ENCODE measurements at places on chromosomes 11 and 22.
A peak's percentile ranks its signal among the peaks of the same experiment; 100 is the strongest.

DNA sequence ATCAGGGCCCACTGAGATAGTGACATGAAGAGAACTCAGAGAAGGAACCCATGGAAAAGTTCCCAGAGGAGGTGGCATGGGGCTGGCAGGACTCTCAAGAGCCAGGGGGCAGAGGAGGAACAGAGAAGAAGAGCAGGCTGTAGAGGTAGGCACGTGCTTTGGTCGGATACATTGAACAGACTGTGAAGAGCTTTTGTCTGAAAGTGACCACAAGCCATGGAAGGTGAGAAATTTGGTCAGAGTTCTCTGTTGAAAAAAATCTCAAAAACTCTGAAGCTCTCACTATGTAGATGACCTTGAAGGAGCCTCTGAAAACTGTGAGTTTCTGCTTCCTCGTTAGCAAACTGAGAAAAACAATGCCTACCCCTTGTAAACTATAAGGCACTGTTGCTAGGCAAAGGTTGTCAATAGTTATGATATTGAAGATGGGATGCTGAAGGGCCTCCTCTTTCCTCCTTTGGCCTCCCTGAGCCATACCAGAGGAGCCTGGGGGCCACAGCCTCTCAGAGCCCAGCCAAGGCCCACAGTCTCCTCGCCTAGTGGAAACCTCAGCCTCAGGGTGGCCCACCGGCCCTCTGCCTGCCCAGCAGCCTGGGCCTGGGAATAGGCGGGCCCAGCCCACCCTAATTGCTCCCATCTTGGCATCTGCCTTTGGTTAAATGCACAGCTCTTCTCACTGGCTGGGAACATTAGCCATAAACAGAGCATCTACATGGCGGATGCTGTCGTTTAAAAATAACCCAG, 415.7 kb downstream of the SOX6 start:
- DNase-seq, result no peak

- no peak for DNase-seq
Observed at GRCh38 chr11:119089319-119089718, 4.6 kb downstream of the HMBS start.

- no peak for DNase-seq
Observed at GRCh38 chr11:26072614-26073153, 259.2 kb upstream of the ANO3 start.

GRCh38 chr11:83061883-83062282, 9.8 kb downstream of the RAB30 start:
- DNase-seq, result peak; percentile 62

GRCh38 chr22:17199003-17199731, 20.1 kb downstream of the ADA2 start:
- DNase-seq, result no peak

GRCh38 chr11:116576526-116576925, 196.3 kb downstream of the BUD13 start:
- no peak for DNase-seq

- DNase-seq, result no peak
Observed at GRCh38 chr11:44651535-44652155, 75.1 kb upstream of the TSPAN18 start.

DNA sequence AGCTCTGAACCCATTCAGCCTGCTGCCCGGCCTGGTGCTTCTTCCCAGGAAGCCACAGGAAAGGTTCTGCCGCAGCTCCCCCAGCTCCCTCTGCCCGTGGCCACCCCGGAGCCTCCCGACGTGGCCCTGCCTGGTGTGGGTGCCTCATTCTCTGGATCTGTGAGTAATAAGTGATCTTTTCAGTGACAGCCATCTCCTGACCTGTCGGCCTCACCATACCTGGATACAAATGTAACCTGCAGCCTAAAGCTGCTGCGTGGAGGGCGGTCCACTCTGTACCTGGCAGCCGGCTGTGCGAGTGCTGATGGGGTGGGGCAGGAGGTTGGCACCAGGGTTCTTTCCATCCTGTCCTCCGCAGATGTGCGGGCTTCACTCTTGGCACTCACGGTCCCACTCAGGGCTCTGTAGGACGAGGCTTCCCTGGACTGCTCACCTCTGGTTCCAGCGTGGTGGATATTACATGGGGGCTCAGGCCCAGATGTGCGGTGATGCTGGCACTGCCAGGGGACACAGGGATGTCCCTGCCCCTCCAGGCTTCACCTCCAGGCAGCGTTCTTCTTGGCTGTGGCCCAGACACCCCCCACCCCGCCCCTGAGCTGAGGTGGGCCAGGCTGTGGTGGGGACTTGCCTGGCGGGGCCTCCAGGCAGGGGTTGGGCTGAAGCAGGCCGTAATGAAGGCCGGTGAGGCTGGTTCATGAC, 748.5 kb downstream of the BRD1 start:
- no peak for DNase-seq

- no peak for DNase-seq
Observed at GRCh38 chr11:17414317-17414737, 25.9 kb upstream of the KCNJ11 start.

- no peak for DNase-seq
Observed at GRCh38 chr11:123373754-123374621, 56.1 kb upstream of the GRAMD1B start.

GRCh38 chr11:70885281-70886231, 366.8 kb downstream of the SHANK2 start:
- DNase-seq, result no peak

DNA sequence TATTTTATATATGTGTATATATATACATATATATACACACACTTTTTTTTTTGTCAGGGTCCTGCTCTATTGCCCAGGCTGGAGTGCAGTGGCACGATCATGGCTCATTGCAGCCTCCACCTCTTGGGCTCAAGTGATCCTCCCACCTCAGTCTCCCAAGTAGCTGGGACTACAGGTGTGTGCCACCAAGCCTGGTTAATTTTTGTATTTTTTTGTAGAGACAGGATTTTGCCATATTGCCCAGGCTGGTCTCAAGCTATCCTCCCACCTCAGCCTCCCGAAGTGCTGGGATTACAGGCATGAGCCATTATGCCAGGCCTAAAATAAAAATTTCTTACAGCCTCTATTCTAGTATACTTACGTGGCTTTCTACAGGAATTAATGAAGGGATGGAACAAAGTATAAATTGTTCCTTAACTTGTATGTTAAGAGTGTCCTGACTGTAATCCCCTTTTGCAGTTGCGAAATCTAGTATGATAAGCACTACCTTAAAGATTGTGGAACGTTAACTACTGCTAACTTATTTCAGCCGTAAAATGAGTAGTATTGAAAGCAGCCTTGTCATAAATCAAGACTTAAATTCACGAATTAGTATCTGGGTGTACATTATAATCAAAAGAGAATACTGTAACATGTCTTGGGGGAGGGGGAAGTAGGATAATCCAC, 2.1 kb downstream of the TRAF6 start:
- no peak for DNase-seq

DNA sequence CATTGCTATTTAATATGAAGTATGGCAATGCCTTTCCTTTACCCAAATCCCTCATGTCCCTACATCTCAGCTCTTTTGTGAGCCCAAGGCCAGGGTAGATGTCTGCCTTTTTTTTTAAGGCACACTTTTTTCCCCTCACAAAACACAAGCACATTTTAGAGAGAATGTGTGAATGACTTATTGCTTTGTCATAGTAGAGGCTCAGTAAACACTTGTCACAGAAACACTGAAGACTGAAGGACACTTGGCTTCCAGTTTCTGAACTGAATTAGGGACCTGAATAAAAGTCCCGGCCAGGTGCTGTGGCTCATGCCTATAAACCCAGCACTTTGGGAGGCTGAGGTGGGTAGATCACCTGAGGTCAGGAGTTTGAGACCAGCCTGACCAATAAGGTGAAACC, 2.9 kb upstream of the SCGB2A2 start:
- DNase-seq, result no peak

DNA sequence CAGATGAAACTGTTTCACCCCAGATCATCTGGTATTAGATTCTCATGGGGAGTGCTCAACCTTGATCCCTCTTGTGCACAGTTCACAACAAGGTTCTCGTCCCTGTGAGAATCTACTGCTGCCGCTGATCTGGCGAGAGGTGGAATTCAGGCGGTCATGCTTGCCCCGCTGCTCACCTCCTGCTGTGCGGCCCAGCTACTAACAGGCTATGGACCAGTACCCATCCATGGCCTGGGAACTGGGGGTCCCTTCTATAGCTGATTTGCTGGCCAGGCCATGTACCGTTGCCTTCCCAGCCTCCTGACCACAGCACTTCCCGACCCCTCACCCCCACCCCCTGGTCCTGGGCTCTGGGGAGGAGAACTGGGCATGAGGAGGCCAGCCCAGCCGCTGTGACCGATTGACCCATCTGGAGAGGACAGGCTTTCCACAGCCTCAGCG, 2.6 kb downstream of the PHLDA2 start:
- no peak for DNase-seq

DNA sequence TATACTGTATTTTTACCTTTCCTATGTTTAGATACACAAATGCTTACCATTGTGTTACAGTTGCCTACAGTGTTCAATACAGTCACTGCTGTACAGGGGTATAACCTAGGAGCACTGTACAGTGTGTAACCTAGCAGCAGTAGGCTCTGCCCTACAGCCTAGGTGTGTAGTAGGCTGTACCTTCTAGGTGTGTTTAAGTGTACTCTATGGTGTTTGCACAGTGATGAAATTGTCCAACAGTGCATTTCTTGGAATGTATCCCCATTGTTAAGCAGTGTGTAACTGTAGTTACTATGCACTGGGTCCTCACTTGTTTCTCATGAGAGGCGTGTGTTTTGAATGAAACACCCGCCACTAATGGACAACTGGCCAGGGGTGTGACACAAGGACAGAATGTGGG, 269.0 kb downstream of the OPCML start:
- DNase-seq, result no peak

GRCh38 chr22:25109878-25110595, 89.6 kb upstream of the CRYBB3 start:
- no peak for DNase-seq

DNA sequence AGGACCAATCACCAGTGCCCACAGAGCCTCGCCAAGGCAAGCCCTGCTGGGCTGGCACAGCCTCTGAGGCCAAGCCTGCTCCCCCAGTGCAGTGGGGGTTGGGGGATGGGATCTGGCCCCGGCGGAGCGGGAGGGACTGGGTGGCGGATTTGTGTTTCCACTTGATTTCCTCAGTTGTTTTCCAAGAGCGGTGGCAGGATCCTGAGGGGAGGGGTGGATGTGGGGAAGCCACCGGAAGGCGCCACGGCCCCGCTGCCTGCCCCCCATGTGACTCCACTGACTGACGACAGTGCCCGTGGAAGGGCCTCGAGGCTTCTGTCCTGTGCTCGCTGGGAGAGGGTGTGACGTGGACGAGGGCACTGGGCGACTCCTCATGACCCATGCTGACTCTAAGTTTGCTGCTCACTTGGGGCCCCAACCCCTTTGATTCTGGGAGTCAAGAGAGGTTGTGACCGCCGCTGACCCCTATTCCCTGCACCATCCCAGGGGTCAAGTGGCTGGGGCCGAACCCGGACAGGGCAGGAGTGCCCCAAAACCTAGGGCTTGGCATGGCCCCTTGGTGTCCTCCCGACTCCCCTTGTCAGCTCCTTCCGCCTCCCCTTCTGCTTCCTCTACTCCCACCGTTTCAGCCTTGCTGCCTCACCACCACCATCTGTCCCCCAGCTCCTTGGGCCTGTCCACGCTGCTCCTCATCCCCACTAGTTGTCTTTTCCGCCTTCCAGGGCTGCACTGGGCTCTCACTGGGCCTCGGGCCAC, 23.5 kb upstream of the PICK1 start:
- DNase-seq, result no peak

GRCh38 chr11:11993839-11994238, 14.6 kb downstream of the DKK3 start:
- DNase-seq, result no peak

DNA sequence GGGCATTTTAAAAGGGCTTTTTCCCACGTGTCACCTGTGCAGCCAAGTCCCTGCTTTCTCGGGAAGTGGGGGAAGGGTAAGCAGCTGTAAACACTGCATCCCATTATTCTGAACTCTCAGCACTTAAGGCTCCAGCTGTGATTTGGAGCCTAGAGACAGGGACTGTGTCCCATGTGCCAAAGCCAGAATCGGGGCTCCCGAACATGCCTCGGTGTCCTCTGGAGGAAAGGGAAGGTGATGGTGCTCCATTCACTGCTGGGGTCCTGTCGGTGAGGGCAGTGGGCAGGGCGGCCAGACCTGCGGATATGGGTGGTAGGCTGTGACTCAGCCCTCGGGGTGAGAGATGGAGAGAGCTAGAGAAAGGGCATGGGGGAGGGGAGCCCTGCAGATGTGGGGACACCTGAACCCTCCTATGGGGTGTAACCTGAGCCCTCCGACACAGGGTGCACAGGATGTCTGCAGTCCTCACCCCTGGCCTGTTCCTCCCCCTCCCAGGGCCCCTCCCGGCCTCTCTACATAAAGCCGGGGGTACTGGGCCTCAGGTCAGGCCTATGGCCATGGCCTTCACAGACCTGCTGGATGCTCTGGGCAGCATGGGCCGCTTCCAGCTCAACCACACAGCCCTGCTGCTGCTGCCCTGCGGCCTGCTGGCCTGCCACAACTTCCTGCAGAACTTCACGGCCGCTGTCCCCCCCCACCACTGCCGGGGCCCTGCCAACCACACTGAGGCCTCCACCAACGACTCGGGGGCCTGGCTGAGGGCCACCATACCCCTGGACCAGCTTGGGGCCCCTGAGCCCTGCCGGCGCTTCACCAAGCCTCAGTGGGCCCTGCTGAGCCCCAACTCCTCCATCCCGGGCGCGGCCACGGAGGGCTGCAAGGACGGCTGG, 31.8 kb downstream of the CAPN1 start:
- DNase-seq, result no peak

- no peak for DNase-seq
Observed at GRCh38 chr22:48250286-48250895, 1487.9 kb downstream of the TBC1D22A start.

DNA sequence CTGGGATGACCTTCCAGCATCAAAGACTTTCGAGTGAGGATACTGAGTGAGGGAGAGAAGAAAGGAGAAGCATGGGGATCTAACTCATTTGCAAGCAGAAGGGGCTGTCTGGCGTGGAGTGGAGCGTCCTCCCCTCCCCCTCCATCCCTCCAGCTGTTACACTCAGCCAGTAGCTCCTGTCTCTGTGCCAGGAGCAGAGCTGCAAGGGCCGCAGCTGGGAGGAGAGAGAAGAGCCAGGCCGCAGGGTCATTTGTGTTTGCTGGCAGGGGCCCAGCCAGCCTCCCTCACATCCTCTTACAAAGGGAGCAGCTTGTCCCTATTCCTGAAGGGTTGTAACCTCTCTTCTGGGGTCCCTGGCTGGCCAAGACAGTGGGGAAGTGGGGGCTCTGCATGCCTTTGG, 57.9 kb downstream of the NECTIN1 start:
- DNase-seq, result no peak

GRCh38 chr22:41273128-41273527, 12.9 kb downstream of the RANGAP1 start:
- no peak for DNase-seq
